ENCODE measurements at places on chromosomes 11 and 22. TPM values are rescaled to one million over a fixed set of nuclear protein-coding genes. Genes with fewer than 3 reads are reported as not detected.

DNA sequence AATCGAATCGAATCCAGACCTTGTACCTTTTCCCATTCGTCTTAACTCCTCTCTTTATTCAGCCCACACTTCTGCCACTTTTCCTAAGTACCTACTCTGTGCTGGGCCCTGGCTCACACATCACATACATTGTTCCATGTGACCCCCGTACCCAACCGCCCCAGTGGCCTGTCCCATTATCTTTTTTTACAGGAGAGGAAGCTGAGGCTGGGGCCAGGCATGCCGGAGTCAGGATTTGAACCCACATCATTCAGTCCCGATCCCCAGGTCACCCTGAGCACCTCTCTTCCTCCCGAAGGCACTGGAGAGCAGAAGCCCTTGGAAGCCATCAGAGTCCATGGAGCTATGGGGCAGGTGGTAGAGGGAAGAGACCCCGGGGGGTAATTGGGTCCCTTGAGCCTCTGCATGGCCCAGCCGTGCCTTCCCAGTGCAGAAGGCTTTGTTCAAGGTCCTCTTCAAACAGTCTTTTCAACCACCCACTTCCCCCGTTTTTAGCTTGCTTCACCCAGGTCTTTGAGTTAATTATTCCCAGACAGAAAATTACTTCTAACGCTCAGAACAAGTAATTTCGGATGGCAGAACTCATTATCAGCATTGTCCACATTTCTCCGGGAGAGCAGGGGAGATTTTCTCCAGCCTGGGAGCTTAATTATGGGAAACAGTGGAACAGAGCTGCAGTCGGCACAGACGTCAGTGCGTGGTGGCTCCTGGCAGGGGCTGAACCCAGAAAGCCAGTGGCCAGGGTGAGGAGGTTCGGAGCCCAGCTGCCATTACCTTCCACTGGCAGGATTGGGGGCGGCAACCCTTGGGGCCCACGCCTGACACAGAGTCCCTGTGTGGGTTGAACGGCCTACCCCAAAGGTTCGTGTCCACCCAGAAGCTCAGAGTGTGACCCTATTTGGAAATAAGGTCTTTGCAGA, 82.4 kb upstream of the RTL6 start:
- no peaks in the 10 kb centered on the region for H3K36me3 ChIP-seq
- H3K27me3 ChIP-seq = peaks cover 2% of the 10 kb centered on the region
- H3K4me3 ChIP-seq = no peak overlapping the region
- DNase-seq = no peak
- H3K4me1 ChIP-seq = no peaks in the 10 kb centered on the region
- H3K27ac ChIP-seq = peak overlapping the region; percentile 68

DNA sequence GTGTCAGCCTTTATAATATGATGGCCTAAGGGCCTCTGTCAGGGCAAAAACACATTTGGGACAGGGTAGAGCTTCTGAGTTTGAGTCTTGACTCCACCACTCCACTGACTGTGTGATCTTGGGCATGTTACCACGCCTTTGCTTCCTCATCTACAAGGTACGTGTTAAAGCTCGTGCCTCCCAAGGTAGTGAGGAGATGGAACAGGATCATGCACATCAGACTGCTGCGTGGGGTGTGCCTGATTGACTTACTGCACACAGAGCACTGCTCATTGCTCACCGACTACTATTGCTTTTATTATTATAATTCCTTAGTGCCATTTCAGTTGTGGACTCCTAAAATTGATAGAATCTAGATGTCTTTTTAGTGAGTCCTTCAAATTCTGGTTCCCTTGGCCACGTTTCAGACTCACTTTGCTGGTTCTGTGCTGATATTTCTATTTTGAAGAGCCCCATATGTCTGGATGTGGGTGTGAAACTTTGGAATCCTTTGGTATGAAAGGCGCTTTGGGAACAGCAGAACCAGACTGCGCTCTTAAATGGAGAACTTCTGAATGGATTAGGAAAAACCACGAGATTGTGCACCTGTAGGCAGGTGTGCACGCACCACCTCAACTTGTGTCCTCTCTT, 44.1 kb upstream of the RAB1B start:
- H3K4me1 ChIP-seq = peaks cover 4% of the 10 kb centered on the region
- no peak overlapping the region for H3K4me3 ChIP-seq
- H3K27me3 ChIP-seq = no peaks in the 10 kb centered on the region
- H3K36me3 ChIP-seq = no peaks in the 10 kb centered on the region

DNA sequence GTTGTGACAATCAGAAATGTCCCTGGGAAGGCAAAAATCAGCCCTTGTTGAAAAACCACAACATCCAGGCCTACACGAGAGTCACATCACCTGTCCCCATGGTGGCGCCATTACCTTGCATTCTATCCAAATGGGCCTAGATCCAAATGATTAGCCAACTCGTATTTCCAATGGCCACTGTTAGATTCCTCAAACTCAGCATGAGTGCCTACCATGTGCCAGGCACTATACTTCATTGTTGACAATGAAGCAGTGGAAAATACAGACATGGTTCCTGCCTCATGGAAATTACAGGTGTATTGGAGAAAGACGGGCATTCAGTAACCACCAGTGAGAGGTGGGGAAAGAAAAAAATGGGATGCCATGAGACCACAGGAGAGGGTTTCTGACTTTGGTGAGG, 29.8 kb upstream of the CREB3L1 start:
- no peak overlapping the region for H3K4me3 ChIP-seq
- H3K27me3 ChIP-seq = peaks cover 4% of the 10 kb centered on the region
- peaks cover 30% of the 10 kb centered on the region for H3K4me1 ChIP-seq
- no peak overlapping the region for H3K27ac ChIP-seq
- no peaks in the 10 kb centered on the region for H3K36me3 ChIP-seq

Gene KCNJ11
- 2.3 TPM for total RNA-seq

All from neural crest cell (in vitro differentiated cells).